ENCODE measurements at places on chromosomes 4 and X. TPM values are rescaled to one million over a fixed set of nuclear protein-coding genes. Genes with fewer than 3 reads are reported as not detected.

DNA sequence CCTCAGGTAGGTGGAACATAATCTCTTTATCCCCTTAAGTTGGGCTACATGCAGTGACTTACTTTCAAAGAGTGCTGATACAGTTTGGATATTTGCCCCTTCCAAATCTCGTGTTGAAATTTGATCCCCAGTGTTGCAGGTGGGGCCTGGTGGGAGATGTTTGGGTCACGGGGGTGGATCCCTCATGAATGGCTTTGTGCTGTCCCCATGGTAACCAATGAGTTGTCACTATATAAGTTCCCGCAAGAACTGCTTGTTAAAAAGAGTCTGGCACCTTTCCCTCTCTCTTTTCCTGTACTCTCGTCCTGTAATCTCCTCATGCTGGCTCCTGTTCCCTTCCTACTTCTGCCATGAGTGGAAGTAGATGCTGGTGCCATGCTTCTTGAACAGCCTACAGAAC is 71.3 kb downstream of the GLRA3 start:
- H3K27me3 ChIP-seq = no peaks in the 10 kb centered on the region
- no peak overlapping the region for H3K4me3 ChIP-seq
- no peak overlapping the region for H3K27ac ChIP-seq
- no peaks in the 10 kb centered on the region for H3K4me1 ChIP-seq
- no peak for DNase-seq

DNA sequence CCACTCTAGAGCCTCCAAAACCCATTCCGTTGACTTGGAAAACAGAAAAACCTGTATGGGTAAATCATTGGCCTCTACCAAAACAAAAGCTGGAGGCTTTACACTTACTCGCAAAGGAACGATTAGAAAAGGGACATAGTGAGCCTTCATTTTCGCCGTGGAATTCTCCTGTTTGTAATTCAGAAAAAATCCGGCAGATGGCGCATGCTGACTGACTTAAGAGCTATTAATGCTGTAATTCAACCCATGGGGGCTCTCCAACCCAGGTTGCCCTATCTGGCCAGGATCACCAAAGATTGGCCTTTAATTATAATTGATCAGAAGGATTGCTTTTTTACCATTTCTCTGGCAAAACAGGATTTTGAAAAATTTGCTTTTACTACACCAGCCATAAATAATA is 60.8 kb downstream of the ZNF732 start:
- DNase-seq = peak; percentile 65
- peaks cover 11% of the 10 kb centered on the region for H3K4me1 ChIP-seq
- H3K36me3 ChIP-seq = peaks cover 10% of the 10 kb centered on the region
- H3K27me3 ChIP-seq = no peaks in the 10 kb centered on the region
- H3K4me3 ChIP-seq = no peak overlapping the region
- no peak overlapping the region for H3K27ac ChIP-seq

DNA sequence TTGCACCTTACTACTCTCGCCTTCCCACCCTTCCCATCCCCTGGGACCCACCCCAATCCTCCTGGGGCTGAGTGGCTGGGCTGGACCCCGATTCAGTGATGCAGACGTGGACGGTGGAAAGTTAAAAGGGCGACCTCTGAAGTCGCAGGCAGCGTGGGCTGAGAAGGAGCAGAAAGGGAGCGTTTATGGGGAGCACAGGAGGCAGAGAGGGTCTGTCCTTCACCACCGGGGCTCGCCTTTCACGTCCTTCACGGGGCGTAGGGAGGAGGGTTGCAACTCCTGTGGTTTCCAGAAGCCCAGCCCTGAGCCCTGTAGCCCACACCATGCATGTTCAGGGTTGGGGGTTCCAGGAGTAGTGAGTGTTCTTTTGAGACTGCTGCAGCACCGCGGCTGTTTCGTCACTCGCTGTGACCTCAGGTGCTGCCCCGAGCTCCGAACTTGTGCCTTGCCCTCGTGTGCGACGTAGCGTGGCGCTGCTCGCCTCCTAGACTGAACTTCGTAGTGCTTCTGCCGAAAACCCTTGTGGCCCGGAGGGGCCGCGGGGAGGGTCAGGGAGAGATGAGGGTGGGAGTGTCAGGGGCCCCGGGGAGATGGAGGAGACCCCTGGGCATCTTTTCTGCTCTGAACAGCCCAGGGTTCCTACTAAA is 1.6 kb downstream of the NHS start:
- H3K36me3 ChIP-seq = no peaks in the 10 kb centered on the region
- peaks cover 7% of the 10 kb centered on the region for H3K4me1 ChIP-seq
- peak overlapping the region; percentile 15 for H3K4me3 ChIP-seq
- DNase-seq = no peak

DNA sequence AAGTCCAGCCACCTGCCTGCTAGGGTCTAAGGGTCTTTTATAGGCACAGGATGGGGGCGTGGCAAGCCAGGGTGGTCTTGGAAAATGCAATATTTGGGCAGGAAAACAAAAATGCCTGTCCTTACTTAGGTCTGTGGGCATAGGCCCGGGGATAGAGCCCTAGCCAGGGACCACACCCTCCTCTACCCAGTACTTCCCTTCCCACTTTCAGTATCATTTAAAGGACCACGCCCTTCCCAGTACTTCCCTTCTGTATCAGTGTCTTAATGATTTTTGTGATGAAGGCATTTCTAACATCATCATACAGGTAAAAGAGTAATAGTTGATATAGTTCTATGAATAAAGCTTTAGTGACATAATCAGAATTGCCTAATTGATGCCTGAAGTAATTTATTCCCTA is 11.4 kb downstream of the BANK1 start:
- H3K4me3 ChIP-seq = no peak overlapping the region
- no peak overlapping the region for H3K27ac ChIP-seq
- no peak for DNase-seq
- H3K27me3 ChIP-seq = peaks cover 19% of the 10 kb centered on the region

Gene PRMT9
- 13.4 TPM for total RNA-seq

Gene COX18
- total RNA-seq = 14.7 TPM

Gene FHIP1A
- total RNA-seq = not detected
